ENCODE measurements at places on chromosomes 2 and 18. TPM values are rescaled to one million over a fixed set of nuclear protein-coding genes. Genes with fewer than 3 reads are reported as not detected.

DNA sequence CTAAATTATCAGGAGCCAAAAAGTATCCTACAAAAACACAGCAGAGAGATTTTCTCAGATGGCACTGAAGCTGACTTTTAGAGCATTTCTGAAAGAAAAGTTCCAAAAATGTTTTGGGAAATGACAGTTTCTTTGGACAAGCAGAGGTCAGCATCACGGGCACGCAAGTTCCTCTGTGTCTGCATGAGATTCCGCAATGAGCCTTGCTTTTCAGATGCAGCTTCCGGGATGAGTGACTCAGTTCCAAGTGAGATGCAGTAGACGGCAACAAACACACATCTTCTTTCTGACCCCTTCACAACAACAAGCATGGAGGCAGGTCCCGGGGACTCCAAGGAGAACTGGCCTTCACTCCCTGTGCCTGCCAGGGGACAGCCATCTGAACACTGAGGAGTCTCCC is 76.6 kb downstream of the EIPR1 start:
- DNase-seq: no peak

GRCh38 chr2:233857511-233858141 is 3.3 kb upstream of the HJURP start:
- peak; percentile 38 for DNase-seq

- no peak for DNase-seq
These were observed 39.3 kb downstream of the NCK2 start for GRCh38 chr2:105783972-105784371.

RFX8 gene
- 1.2 TPM for total RNA-seq

LONRF2 gene
- total RNA-seq: 0.32 TPM

SERPINB10 gene
- not detected for total RNA-seq

CSRNP3 gene
- total RNA-seq: not detected

All from activated T-helper 1 cell treated with anti-CD3 and anti-CD28 coated beads, Interleukin-12 subunit alpha, Interleukin-12 subunit beta, Interleukin-2, Interleukin-4 antibody, amounts not matched to agents 30 ng/mL and 10 ng/mL and 1 ng/mL, durations not matched to agents 14 hours and 24 hours and 36 hours (primary cell).